GM04504 (cell line): ENCODE measurements at places on chromosomes 7 and 10.

- DNase-seq: no peak
Observed at GRCh38 chr10:70544431-70545340, 57.9 kb downstream of the PRF1 start.

- no peak for DNase-seq
Observed at GRCh38 chr7:83178066-83178465, 15.4 kb upstream of the PCLO start.

DNA sequence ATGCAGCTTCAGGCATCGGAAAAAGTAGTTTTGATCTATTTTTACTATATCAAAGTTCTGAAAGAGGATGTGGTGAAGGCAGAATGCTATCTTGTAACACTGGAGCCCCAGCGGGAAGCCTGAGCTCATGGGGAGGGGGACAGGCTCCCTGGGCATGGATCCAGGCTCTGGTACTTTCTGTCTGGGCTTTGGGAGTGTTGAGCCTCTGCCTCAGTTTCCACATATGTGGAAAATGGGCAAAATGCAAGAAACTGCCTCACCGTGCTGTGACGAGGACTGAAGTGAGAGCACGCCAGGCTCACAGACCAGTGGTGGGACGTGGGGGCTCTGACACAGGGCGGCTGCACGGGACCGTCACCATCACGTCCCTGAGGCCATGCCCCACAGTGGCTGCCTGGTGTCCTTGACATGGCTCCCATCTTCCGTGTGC is 182.9 kb upstream of the SHH start:
- DNase-seq: no peak

GRCh38 chr10:100829097-100829870 is 83.5 kb upstream of the SLF2 start:
- DNase-seq: no peak

DNA sequence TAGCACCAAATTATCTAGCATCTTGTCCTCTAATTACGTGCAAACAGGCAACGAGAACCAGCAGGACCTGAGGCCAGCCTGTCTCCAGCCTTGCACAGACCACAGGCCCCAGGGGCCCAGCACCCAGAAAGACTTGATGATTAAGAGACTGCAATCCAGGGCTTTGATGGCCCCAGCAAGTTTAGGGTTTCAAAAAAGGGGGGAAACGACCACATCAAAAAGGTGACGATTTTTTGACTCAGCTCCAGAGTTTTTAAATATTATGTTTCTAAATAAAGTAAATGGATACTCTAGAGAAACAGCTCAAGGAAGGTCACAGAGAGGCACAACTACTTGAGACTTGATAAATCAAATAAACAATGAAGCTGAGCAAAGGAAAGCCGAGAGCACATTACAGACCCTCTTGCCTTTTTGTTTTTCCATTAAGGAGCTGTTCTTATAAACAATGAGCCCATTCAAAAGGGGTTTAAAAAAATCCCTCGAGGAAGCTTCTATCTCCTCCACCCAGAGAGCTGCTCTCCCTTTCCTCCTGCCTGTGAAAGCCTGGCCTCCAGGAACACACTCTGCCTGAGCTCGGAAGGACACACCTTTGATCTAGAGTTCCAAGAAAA is 44.1 kb downstream of the GLI3 start:
- DNase-seq: no peak

DNA sequence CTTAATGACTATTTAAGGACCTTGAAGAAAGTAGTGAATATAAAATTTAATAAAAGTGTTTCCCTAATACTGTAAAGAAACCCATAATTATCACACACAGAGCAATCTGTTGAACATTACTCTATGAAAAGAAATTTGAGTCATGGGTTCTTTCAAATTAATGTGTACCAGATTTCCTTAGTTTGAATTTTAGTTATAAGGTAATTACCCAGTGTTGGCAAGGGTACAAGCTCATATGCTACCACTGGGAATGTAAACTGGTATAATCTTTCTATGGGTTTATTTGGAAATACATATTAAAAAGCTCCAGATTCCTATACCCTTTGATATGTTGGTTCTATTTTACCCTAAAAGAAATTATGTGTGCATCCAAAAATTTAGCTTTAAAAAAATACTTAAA is 22.9 kb downstream of the PANK1 start:
- no peak for DNase-seq

DNA sequence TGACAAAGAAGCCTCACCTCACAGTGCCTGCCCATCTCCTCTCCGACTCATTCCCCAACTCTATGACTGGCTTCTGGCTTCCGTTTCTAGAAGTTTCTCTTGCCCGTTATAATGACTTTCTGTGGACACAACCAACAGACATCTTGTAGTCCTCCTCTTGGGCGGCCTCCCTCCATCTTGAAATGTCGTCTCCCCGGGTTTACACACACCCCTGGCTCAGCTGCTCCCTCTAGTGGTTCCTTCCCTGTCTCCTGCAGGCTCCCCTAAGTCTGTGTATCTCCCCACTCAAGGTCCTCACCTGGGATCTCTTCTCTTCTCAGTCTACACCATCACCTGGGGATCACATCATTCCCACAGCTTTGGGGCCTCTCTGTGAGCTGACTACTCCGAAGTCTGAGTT is 123.4 kb upstream of the NEBL start:
- DNase-seq: no peak

GRCh38 chr10:119680650-119681081 is 29.5 kb downstream of the BAG3 start:
- DNase-seq: no peak

- no peak for DNase-seq
Observed at GRCh38 chr7:92729172-92729571, 107.2 kb downstream of the CDK6 start.

GRCh38 chr10:106900016-106900652 is 264.4 kb downstream of the SORCS1 start:
- DNase-seq: no peak

GRCh38 chr7:158453663-158454062 is 134.0 kb downstream of the PTPRN2 start:
- no peak for DNase-seq

GRCh38 chr10:491667-492424 is 197.6 kb downstream of the DIP2C start:
- no peak for DNase-seq

DNA sequence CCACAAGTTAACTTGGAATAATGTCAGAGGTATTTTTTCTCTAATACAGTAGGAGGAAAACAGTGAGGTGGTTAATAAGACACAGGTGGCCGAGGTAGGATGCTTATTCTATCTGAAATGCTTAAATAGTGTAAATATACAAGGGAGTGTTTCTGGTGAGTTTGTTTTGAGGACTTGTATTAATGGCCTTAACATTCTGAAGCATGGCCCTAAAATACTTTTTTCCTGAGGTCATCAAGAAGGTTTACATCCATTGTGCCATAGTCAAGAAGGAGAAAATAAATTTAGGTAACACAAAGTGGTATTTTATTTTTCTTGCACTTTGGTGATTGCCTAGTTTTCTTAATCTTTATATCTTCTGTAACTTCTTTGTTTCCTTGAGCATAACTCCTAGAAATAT is 18.8 kb downstream of the GNAI1 start:
- no peak for DNase-seq

DNA sequence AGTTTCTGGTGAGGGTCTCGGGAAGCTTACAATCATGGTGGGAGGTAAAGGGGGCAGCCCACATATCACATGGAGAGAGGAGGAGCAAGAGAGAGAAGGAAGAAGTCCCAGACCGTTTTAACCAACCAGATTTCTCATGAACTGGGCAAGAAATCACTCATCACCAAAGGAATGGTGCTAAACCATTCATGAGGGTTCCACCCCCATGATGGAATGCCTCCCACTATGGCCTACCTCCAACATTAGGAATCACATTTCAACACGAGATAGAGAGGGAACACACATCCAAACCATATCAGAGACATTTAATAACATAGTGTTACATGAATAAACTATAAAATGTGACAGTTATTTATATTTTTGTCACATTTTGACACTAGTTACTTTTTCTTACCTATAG is 214.8 kb upstream of the MAGI2 start:
- DNase-seq: no peak
